ENCODE measurements at places on chromosomes 7 and 10.

- DNase-seq, result no peak
These were observed 77.0 kb upstream of the TRIM24 start for GRCh38 chr7:138382862-138383565.

DNA sequence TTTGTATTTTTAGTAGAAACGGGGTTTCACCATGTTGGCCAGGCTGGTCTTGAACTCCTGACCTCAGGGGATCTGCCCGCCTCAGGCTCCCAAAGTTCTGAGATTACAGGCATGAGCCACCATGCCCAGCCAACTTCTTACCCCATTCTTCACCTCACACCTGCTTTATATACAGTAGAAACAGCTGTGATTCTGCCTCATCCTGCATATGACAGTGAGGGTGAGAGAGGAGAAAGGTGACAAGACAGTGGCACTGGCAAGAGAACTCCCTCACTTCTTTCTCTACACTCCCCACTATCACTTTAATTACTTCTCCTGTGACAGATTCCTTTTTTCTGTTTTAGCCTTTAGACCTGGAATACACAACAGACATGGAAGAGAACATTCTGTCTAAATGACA, 61.8 kb upstream of the CAPZA2 start:
- no peak for DNase-seq

- DNase-seq, result no peak
These were observed 49.4 kb downstream of the VCL start for GRCh38 chr10:74047304-74047703.

GRCh38 chr7:87206361-87206760, 13.2 kb downstream of the TMEM243 start:
- DNase-seq, result no peak

- DNase-seq, result no peak
These were observed 386.7 kb upstream of the NPVF start for GRCh38 chr7:25615003-25615402.

DNA sequence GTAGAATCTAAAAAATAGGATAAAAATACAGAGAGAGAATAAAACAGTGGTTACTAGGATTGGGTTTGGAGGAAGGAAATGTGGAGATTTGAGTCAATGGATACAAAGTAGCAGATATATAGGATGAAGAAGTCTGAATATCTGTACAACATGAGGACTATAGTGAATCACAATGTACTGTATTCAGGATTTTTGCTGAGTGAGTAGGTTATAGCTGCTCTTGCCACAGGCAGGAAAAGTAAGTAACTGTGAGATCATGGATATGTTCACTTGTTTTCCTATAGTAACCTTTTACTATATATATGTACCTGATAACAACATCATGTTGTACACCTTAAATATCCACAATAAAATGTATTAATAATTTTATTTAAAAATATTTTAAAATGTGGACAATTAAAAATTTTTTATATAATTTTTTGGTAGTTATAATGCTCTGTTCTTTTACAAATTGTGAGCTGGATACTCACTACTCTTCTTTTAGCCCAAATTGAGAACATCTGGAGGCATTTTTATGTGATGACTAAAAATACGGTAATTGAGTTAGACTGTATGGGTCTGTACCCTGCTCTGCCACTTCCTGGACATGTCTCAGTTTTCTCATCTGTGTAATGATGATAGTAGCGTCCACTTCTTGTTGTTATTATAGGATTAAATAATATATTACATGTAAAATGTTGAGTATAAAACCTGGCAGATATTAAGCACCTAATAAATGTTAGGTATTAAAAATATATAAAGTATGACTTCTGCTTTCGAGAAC, 439.1 kb downstream of the AUTS2 start:
- no peak for DNase-seq

DNA sequence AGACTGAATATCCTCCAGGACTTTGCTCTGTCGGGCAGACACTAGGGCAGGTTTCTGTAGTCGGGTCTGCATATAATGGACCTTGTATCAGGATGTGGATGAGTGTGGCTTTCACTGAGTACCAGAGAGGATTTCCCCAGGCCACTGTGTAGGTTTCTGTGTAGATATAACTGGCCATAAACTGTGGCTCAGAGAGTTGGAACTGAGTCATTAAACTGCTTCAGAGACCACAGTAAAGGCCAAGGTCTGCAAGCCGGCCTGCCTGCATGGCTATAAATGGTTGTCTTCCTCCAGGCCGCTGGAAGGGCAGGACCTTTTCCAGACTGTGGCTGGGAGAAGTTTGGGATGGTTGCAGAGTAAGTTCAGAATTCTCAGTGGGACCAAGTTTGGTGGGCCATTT, 16.9 kb downstream of the ZNF92 start:
- no peak for DNase-seq

GRCh38 chr7:71770269-71770907, 638.4 kb downstream of the GALNT17 start:
- no peak for DNase-seq

GRCh38 chr10:5620966-5621365, 45.4 kb downstream of the ASB13 start:
- DNase-seq, result no peak

DNA sequence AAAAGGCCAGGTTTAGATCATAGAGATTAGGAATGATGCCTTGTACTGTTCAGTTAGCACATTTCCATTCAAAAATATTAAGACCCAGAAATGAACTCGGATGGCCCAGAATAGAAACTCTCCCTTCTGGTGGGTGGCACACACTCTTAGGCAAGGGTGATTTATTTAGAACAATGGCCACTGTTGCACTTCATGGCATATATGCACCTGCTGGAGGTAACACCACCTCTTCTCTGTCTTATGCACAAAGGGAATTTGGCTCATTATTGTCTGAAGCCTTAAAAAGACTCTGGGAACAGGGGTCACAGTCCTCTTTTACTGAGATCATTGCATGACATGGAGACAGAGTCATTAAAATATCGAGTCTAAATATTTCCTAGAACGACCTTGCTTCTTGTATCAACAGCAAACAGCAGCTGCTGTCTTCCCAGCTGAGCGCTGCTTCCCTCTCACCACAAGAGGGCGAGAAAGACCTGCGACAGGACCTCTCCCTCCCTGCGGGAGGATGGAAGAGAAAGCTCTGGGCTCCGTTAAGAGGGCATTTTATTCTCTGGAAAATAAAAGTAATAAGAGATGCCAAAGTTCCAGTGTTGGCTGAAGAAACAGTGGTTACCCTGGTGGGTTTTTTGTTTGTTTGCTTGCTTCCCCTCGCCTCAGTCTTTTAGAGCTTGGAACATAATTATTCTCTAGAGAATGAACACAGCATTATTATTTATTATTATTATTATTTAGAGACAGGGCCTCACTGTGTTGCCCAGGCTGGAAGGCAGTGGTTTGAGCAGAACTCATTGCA, 13.5 kb upstream of the BAMBI start:
- peak; percentile 77 for DNase-seq

DNA sequence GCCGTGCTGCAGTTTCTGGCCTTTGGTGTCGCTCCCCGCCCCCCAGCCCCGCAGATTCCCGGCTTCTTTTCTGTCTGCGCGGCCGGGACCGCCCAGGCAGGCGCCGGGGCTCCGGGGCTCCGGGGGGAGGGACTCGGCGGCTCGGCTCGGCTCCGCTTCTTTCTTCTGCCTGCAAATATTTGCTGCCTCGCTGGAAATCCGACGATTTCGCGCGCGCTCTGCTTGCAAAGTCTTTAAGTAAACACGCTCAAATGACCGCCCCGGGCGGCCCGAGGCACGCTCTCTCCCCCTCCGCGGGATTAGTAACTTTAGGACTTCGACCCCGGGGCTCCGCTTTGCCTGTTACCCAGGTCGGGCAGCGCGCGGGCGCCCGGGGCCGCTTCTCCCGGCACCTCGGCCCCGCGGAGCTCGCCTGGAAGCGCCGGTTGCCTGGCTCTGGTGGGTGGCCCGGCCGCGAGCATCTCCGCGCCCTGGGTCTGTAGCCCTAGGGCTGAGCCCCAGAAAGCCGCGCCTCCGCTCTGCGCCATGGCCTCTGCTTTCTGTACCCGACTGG, 3.9 kb upstream of the GATA3 start:
- DNase-seq, result no peak

DNA sequence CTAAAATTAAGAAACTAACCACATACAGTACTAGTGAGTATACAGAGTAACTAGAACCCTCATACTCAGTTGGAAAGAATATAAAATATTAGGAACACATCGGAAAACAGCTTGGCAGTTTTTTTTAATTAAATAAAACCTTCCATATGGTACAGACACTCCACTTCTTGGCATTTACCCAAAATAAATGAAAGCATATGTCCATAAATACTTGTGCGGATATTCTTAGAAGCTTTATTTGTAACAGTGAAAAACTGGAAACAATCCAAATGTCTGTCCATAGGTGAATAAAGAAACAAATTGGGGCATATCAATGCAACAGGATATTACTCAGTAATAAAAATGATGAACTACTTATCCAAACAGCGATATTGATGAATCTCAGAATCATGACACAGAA, 410.0 kb downstream of the HTR7 start:
- no peak for DNase-seq

GRCh38 chr7:128933180-128933891, 4.4 kb upstream of the IRF5 start:
- no peak for DNase-seq

DNA sequence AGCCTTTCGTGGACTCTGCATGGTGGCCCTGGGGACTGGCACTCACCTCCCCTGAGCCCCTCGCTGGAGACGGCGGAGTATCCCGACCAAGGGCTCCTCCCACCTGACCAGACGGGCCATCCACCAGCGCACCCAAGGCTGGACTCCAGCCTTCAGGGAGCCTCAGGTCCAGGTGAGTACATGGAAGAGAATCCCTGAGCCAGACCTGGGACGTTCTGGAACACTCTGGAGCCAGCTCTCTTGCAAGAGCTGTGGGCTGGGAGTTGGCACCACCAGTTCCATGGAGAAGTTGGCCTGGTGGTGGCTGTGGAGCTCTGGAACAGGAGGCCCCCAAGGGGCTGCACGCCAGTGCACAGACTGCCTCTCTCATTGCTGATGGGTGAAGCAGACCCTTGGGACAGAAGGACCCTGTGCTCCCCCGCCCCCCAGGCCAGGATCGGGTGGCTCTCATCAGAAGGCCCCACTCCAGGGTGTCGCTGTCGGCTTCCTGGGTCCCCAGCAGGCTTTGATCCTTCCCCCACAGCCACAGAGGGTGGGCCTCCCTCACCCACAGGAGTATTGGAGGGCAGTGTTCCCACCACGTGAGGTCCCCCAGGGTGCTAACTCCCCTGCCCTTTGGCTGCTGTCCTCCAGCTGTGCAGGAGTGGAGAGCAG, 189.9 kb downstream of the EBF3 start:
- no peak for DNase-seq

DNA sequence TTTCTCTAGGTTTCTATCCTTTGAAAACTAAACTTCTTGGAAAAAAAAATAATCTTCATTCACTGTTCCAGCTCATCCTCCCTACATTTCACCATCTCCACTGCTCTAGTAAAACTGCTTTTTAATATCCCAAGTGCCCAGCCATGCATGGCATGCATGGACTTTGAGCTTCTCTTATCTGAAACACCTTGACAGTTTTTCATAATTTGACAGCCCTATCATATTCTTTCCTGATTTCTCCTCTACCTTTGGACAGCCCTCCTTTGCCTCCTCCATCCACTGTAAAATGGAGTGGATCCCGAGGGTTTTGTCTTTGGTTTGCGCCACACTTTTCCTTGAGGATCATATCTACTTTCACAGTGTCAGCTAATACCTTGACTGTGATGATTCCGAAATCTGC, 212.8 kb downstream of the ANK3 start:
- DNase-seq, result no peak

- DNase-seq, result peak; percentile 94
These were observed 1.9 kb upstream of the SH2D4B start for GRCh38 chr10:80535671-80536360.

DNA sequence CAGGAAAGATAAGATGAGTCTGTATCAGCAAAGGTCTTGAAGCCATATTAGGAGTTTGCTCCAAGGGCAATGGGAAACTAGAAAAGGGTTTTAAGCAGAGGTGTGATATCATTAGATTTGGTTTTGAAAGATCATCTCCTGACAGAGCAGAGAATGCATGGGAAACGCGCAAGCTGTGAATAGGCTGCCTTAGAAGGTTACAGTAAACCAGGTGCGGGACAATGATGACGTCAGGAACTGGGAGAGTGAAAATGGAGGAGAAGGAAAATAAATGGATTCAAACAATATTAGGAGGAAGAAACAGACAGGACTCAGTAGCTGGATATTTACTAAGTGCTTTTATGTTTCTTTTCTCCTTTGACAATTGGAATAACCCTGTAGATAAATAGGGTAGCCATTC, 50.6 kb downstream of the CACNB2 start:
- no peak for DNase-seq

DNA sequence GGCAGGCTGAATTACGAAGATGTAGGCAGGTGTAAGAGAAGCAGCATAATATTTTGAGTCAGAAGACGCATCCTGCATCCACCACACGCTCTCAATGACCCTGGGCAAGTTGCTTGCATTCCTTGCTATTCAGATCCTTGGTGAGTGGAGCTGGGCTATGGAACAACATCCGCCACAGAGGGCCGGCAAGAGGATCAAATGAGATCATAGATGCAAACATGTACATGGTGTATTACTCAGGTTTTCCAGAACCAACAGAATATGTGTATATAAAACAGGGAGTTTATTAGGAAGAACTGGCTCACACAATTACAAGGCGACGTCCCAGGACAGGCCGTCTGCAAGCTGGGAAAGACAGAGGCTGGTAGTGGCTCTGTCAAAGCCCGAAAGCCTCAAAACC, 51.5 kb downstream of the ADAM12 start:
- no peak for DNase-seq

DNA sequence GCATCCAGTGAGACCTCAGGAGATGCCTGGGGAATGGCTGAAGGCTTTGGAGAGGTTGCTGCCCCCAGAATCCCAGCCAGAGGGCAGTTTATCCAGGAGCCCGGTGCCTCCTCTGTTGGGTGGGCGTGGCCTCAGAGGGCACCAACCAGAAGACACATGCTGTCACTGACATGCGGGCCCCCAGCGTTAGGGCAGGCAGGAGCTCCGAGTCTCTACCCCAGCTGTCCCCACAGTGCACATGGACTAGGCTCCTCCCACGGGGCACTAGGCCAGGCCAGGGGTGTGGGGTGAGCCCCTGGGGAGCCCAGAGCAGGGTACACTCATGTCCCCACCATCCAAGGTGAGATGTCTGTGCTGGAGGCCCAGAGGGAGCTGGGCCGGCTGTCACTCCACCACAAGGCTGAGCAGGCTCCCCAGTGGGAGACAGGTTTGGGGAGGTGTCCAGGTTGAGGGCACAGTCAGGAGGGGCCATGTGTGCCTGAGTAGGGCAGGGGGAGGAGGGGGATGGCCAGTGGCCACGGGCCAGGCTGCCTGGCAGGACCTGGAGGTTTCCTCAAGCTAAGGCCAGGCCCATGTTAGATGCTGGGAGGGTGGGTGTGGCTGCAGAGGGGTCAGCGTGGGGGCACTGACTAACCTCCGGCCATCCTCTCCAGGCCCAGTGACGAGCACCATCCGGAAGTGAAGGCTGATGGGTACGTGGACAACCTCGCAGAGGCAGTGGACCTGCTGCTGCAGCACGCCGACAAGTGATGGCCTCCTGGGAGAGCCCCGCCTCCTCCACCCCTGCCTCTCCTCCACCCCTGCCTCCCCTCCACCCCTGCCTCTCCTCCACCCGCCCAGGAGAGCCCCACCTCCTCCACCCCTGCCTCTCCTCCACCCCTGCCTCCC, 131.3 kb downstream of the FAM53B start:
- no peak for DNase-seq
